ENCODE measurements at places on chromosomes 12 and 14. TPM values are rescaled to one million over a fixed set of nuclear protein-coding genes. Genes with fewer than 3 reads are reported as not detected.

Gene SRRM4
- 62.0 TPM for total RNA-seq

Gene IFT43
- total RNA-seq, result 51.6 TPM

Gene TAS2R7
- not detected for total RNA-seq

Gene C12orf54
- 1.5 TPM for total RNA-seq

Gene SPIC
- total RNA-seq, result not detected

Gene CLEC4D
- not detected for total RNA-seq

Gene PPP4R4
- total RNA-seq, result 25.1 TPM

Gene RNASE12
- total RNA-seq, result not detected

Gene GPD1
- total RNA-seq, result 3.9 TPM

Gene ART4
- 0.09 TPM for total RNA-seq

Gene B4GALNT3
- 16.2 TPM for total RNA-seq

Gene SLC25A47
- total RNA-seq, result not detected

Gene OR4Q3
- total RNA-seq, result not detected

Gene KNTC1
- 19.7 TPM for total RNA-seq

Gene CCDC196
- total RNA-seq, result not detected

Gene FAM186B
- 0.16 TPM for total RNA-seq

Gene RNASE13
- total RNA-seq, result not detected

Gene NTN4
- 13.2 TPM for total RNA-seq

Gene CCDC197
- total RNA-seq, result not detected

Gene PFKM
- total RNA-seq, result 202 TPM

Gene PLEK2
- total RNA-seq, result not detected

Gene KRT78
- not detected for total RNA-seq

Gene TAS2R43
- total RNA-seq, result 2.2 TPM

Gene IL23A
- not detected for total RNA-seq

Gene NTF3
- 0.47 TPM for total RNA-seq

Gene GPR84
- total RNA-seq, result 1.9 TPM

Gene HOXC12
- not detected for total RNA-seq

Gene SLC17A8
- total RNA-seq, result 0.63 TPM

Gene IQSEC3
- 132 TPM for total RNA-seq

Gene KLHL42
- 66.9 TPM for total RNA-seq

Gene LTB4R
- total RNA-seq, result 2.2 TPM

Gene SDS
- 8.2 TPM for total RNA-seq

Gene FGF6
- not detected for total RNA-seq

Gene RPGRIP1
- not detected for total RNA-seq

Gene C14orf180
- not detected for total RNA-seq

Gene ESPL1
- 0.39 TPM for total RNA-seq

Gene DLST
- 67.6 TPM for total RNA-seq

Gene CLEC4A
- total RNA-seq, result not detected

Gene INHBE
- 2.6 TPM for total RNA-seq

Gene CPSF6
- total RNA-seq, result 102 TPM

Gene POLR3B
- total RNA-seq, result 8.6 TPM

Gene SLC24A4
- 27.1 TPM for total RNA-seq

Data from dorsolateral prefrontal cortex (tissue), 122 donors.